ENCODE measurements at places on chromosomes 1 and 21.
A peak's percentile ranks its signal among the peaks of the same experiment; 100 is the strongest.

DNA sequence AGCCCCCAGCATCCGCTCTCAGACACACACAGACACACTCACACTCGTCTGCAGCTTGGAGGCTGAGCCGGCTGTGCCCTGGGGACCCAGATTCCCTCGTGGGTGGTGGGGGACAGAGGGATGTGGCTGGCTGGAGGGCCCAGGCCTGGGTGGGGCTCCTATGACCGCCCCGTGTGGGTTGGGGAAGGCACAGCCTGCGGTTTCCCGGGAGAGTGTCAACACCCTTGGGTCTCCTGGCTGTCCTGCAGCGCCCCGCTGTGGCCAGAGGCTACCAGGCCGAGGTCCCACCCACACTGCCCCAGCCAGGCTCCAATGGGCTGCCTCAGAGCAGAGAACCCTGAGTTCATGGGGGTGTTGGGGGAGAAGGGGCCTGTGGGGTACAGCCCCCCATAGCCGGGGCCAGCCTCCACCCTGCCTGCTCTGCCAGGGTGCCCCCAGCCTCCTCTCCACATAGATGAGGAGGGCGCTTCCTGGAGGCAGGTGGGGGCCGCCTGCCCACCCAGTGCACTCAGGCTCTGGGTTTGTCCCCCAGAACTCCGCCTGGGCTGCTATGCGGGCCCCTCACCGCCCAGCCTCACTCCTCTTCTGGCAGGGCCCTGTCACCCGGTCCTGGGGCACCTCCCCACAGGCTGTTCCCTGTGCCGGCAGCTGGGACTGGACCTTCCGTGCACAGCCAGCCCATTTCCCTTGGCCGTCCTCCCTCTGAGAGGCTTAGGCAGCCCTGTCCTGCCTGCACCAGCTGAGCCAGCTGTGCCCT lies at the start of gene TTC34:
TSS of gene TTC34 (minus strand) at position 159 of the 757 bp plus-strand sequence. CDS start 866 bp downstream, outside the sequence.
- no peak for DNase-seq

DNA sequence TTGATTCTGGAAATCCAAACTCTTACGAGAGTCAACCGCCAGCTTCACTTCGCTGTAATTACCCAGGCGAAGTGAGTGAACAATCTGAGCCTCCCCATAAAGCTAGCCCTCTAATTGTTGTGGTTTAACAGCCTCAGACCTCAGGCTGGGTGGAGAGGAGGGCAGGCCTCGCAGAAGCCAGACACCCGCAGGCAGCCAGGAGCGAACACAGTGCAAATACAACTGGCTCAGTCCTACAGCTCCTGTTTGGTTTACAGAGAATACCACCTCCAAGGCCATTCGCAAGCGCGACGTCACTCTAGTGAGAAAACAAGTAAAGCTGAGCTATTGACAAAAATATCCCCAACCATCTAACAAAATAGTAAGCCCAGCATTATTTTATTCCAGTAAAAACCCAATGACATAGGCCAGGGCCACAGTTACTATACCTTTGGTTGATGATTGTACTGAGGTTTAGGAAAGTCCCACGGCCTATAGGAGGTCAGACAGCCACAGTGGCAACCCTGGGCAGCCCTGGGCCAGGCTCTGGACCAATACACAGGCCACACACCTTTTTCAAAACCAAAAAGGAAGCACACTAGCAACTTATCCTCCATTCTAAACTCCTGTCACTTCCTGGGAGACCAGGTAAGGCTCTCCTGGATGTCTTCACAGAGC lies 163.3 kb downstream of the ETS2 start:
- no peak for DNase-seq

DNA sequence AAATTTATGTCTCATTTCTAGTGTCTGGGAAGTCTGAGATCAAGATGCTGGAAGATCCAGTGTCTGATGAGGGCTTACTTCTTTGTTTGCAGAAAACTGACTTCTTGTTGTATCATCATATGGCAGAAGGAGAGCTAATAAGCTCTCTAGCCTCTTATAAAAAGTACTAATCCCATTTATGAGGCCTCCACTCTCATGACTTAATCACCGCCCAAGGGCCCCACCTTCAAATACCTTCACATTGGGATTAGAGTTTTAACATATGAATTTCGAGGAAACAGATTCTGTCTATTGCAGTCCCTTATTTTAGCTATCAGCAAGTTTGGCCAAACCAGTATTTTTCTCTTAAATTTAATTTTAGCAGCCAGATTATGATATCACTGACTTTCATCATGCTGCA lies 150.2 kb upstream of the TMPRSS15 start:
- DNase-seq, result no peak

DNA sequence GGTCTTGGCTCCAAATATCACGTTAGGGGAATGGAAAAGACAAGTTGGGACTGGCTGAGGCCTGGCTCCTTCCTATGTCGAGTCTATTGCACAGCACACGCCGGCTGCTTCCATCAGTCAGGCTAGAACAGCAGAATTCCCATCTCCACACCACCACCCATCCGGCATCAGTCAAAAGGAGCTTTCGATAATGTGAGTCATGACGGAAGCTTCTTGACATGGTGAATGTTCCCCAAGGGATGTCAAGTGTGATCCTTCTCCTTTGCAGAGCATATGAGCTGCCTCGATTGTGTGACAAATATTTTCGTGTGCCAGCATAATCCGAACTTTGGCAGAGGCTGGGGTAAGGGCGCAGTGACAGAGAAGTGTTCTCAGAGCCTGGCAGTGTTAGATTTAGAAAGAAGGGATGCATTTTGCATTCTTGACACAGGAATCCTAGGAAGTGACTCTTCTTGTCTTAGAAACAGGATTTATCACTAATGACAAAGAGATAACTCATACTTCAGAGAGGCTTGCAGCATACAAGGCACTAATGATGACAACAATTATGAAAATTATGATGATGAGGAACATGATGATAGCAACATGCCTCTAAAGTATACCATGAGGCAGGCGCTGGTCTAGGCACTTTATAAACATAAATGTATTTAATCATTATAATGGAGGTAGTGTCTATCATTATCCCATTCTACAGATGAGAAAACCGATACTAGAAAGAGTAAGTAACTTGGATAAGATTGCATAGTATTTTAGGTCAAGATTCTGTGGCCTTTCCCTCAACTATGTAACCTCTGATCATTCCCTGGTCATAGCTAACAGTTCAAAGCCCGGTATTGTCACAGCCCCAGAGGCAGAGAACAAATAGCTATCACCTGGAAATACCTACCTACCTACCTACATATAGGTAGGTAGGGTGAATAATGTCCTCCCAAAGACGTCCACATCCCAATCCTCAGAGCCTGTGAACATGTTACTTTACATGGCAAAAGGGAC lies 135.0 kb downstream of the KCNJ6 start:
- DNase-seq, result no peak

GRCh38 chr1:18182398-18183160 lies 75.0 kb downstream of the IGSF21 start:
- DNase-seq, result no peak

DNA sequence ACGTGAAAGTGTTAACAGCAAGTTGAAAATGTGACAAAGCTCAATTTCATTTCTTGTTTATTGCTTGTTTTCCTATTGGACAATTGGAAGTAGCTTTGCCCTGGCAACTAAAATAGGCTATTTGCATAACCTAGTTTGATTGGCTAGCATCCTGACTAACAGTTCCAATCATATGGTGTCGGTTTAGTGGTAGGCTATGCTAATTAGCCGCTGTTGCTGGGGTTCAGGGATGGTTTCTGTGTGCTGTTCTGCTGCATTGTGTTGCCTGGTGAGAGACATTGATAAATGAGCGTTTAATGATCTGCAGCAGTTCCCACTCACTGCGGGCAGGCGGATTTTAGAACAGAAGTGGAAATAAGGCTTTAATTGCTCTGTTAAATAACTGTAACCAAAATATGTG lies 68.5 kb downstream of the DYRK1A start:
- peak; percentile 50 for DNase-seq

All from NCI-H345 (cell line).